ENCODE measurements at places on chromosomes 5 and 9.

- DNase-seq: no peak
These were observed 178.0 kb downstream of the GAPVD1 start for GRCh38 chr9:125439434-125440272.

GRCh38 chr9:124259158-124259808, 1.5 kb downstream of the NEK6 start:
- no peak for DNase-seq

DNA sequence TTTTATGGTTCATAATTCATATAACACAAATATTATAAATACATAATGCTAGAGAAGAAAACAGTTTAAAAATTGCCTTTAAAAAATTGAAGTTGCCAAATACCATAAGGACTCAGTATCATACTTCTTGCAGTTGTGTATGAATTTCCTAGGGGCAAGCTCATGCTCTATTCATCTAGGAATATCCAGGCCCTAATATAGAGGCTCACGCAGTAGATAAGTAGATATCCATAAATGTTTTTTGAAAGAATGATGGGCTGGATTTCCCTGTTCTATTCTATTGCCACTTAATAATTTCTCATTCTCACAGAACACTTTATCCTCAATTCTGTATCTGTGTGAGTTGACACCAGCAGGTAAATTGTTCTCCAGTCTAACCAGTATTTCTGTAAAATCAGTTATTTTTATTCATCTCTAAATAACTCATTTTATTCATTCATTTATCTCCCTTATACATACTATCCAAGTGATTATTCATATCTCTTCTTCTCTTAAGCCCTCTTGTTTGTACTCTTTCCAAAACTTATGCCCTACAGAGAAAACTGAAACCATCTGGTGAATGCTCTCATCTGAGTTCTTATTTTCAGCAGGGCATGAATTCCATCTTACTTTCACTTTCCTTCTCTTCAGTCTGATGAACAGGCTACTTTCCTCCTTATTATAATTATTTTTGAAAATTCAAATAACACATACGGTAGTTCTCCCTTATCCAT, 97.1 kb downstream of the SLC44A1 start:
- no peak for DNase-seq

GRCh38 chr9:133151041-133151440, 12.7 kb downstream of the GBGT1 start:
- no peak for DNase-seq

- no peak for DNase-seq
These were observed 4.8 kb downstream of the PSIP1 start for GRCh38 chr9:15505921-15506320.

- no peak for DNase-seq
These were observed 10.5 kb upstream of the TMEM250 start for GRCh38 chr9:136129176-136129575.

GRCh38 chr9:91220021-91220420, 141.7 kb downstream of the AUH start:
- DNase-seq: no peak

All from stimulated activated CD4-positive, alpha-beta T cell treated with anti-CD3 and anti-CD28 coated beads, Interleukin-15, amount 100 ng/mL, for 1 hour (primary cell).